ENCODE measurements at places on chromosomes 5 and 9.

DNA sequence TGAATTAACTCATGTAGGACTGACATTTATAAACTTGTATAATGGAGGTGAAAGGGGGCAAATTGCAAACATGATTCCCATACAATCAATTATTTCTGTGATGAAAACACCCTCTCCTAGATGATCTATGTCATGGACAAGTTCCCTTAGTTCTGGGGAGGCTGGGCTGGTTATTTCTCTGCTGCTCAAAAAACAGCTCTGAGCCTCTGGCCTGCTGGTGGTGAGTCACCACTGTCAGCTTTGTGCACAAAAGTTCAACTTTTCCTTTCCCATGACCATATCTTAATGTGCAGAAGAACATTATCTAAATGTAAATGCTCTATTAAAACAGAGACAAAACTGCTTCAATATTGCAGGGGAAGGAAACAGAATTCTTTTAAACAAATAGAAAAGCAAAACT is 85.0 kb downstream of the HMHB1 start:
- no peak for DNase-seq

DNA sequence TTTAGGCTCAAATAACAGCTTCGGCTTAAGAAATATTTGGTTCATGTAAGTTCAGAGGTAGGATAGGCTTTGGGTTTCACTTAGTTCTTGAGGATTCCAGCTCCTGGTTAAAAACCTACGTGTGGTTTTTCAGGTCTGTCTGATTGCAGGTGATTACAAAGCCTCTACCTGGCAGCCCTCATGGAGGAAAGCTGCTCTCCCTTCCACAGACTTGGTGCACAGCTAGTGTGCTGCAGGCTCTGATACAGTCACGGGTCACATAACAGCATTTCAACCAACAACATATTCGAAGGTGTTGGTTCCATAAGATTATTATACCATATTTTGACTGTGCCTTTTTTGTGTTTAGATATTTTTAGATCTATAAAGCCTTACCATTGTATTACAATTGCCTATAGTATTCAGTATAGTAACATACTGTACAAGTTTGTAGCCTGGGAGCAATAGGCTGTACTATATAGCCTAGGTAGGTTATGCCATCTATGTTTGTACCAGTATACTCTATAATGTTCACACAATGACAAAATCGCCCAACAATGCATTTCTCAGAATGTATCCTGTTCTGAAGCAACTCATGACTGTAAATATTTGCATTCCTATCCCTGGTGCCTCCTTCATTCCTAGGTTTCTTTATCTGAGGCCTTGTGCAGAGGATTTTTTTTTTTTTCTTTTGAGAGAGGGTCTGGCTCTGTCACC is 8.0 kb upstream of the DCP2 start:
- DNase-seq, result no peak

DNA sequence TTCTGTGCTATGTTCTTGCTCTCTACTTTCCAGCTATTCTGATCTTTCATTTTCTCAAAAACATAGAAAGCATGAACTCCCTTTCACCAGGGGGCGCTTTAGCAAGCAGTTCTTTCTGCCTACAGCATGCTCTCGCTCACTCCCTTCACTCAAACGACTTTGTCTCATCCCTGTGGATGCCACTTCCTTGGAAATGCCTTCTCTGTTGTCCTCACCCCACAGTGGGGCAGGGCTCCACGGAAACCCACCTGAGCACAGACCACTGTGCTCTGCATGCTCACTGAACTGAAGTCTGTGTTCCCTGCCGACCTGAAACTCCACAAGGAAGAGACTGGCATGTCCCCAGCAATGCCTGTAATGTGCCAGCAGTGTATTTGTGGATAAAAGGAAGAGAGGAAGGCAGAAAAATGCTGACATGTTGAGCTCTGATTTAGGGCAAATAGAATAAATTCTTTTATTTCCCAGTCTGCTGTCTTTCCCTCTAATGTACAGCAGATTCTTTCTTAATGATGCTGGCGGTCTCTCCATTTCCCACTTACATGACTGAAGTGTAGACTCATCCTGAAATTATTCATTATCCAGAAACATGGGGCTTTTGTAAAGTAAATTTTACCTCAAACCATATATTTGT is 4.9 kb upstream of the ROR2 start:
- DNase-seq, result no peak

DNA sequence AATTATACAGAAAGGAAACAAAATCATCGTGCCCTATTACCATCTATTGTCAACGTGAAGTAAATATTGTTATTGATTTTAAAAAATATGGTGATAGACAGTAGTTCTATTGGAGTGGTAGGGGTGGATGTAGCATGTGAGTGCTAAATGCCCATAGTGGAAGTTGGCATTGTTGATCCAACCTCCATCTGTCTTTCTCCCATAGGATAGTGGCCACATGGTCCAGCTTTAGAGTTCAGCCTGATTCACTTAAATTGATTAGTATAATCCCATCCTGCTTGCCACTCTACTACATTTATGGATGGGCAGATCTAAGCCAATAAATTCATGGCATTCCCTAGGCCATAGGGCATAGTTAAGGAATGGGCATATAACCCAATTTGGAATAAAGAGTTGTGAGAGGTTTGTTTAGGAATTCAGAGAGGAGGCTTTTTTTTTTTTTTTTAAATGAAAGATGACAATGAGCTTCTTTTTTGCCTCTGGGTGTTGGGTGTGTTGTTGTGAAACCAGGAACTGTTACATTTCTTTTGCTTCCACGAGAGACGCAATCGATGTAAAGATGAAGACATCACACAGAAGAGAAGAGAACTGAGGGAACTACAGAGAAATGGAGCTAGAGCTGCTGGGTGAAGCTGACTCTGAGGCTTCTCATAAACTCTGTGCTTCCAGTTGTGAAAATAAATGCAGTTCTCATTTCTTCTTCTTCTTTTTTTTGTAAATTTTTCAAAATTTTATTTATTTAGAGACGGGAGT is 12.5 kb upstream of the CHD1 start:
- no peak for DNase-seq

GRCh38 chr9:134217431-134218210 is 53.3 kb upstream of the RNU6ATAC start:
- DNase-seq, result no peak

DNA sequence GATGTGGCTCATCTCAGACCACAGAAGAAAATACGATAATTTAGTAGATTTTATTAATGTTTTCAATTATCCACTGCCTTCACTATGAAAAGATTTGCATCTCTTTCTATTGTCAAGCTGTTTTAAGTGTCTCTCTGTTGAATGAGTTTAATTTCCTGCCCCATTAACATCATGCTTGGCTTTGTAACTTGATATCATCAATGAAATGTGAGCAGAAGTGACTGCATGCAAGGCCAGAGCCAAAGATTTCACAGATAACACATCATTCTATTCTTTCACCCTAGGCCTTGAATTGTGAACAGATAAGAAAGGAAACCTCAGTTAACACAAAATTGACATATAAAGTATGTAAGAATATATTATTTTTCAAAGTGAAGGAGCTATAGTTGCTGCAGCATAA is 986.4 kb upstream of the CDH18 start:
- no peak for DNase-seq

DNA sequence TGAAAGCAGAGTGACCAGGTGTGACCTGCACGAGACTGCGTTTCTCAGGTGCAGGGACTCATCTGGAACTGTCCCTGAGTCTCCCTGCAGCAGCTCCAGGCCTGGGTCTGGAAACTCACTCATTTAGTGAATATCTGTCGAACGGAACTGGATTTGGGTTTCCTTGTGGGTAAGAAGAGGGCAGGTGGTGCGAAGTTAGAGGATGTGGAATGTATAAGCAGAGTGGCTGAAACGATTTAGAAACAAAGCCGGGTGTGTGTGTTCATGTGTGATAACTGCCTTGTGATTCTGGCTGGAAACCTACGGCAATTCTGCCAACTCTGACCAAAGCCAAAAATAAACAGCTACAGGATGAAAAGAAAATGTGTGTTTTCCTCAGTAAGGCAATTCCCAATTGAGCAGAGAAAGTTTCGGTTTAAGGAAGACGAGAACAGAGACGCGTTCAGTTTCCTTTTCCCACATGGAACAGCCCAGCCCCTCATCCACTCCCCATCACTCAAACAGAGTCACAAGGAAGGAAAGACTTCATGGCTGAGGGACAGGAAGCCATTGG is 130.3 kb downstream of the NSG2 start:
- DNase-seq, result no peak

- no peak for DNase-seq
Observed at GRCh38 chr5:83156001-83156400, 78.7 kb downstream of the XRCC4 start.

GRCh38 chr5:110727025-110727314 is 499 bp upstream of the TMEM232 start:
- no peak for DNase-seq

DNA sequence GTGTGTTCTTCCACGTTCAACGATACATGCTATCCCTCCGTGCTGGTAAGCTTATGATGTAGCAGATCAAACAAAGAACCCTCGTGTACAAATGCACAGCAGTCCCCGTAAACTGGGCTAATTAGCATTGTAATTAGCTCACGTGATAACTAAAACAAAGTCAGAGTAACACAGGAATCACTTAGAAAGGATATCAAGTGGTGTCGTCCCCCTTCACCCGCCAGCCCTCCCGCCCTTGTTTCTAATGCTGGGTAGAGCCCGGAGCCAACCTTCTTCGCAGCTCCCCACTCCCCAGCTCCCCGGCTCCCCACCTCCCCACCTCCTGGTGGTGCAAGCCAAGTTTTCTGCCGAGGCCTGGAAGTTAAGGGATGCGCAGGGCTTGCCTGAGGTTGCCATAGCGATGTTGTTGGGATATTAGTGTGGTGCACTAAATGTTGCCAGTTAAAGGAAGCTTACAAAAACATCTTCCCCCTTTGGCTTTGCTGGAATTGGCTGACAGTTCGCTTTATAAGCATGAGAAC is 357.9 kb upstream of the CCNH start:
- no peak for DNase-seq

DNA sequence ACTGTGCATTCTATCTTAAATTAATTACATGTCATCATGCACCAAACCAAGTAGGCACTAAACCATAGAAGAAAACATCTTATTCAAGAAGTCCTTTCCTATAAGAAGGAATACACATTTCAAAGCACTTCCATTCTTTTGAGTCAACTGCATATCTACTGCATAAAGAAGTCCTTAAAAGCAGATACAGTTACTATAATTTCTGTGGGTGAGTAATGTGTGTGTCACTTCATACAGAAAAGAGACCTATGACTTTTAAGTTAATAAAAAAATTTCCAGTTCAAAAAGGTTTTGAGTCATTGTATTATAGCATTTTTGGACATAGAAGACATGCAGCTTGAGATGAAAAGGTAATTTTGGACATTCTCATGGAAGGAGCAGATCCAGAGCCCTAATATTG is 125.0 kb downstream of the DTWD2 start:
- DNase-seq, result no peak

DNA sequence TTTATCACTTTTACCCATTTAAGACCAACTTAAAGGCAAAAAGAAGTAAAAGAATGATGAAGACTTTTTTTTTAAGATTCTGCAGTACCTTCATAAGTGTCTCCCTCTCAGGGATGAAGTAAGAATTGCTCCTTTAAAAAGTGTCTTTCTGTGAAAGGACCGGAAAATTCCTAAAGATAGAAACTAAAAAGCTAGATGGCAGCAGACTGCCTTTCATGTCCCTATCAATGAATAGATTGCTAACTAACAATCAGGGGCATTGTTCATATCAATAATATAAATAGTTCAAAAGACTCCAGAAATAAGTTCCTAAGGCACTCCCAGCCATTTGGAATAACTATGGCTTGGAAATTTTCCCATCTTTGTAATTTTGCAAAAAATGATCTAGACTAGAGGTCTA is 558.0 kb downstream of the PDE4D start:
- DNase-seq, result no peak

DNA sequence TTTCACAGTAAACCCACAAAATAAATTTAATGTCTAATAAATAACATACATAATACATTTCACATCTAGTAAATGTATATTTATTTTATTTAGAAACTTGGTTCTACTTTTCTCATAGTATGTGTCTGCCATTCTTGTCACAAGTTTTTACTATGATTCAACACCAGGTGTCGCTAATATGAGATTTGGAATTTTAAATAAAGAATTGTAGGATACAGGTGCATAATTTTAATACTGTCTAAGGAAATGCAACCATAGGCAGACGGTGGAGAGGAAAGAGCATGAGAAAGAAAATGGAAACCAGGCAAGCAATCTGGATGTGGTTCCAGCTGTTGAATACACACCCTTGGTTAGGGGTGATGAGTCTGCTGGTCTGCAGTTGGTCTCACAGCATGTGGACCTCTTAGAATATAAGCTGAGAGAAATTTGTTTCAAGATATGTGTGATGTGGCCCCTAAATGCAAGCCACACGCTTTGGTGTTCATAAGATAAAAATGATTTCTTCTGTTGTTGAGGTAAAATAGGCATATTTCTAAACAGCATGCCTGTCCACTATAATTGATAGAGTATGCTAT is 114.7 kb upstream of the TXNDC8 start:
- no peak for DNase-seq

DNA sequence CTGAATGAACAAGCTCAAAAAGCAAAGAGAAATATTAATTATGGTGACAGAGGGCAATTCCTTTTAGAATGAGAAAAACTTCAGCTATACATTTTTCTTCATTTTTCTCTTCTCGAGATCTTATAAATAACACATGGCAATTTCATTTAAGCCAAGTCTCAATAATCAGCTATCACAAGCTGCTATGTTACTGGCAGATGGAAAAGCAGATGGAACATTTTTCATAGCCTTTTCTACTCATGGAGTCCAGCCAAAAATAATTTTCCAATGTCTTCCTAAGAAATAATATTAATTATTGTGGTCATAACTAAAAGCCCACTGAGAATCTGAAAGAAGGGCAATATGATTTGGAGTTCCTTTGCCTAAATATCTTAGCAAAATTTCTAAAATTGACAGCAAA is 35.6 kb downstream of the SKIC3 start:
- DNase-seq, result no peak

DNA sequence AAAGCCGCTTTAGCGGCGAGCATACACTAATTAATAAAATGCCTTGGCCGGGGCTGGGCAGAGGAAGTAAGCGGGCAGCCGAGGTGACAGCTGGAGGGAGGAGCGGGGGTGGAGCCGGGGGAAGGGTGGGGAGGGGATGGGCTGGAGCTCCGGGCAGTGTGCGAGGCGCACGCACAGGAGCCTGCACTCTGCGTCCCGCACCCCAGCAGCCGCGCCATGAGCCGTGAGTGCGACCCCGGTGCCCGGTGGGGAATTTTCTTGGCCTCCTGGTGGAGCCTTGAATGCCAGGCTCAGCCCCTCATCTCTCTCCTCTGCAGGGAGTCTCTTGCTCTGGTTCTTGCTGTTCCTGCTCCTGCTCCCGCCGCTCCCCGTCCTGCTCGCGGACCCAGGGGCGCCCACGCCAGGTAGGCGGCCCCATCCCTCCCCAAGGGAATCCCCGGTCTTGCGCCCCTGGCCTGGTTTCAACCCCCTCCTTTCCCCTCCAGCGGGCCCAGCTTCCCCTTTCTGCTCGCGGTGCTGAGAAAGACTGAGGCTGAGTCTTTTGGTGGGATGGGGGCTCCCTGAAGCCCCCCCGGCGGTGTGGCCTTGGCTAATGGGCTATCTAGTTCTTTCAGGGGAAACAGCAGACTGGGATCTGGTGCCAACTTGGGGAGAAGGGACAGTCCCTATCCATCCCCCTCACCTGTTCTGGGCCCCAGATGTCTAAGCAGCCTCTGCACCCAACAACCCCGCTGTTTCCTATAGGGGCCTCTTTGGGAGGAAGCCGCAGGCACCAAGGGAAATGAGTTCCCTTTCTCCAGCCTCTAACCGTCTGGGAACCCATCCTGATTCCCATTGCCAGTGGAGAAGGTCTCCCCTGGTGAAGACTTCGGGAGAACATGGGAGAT is at the start of gene PTGS1:
Gene PTGS1 (plus strand): TSS at position 156 of the 887 bp plus-strand sequence. CDS start 61 bp downstream, at position 217.
- no peak for DNase-seq

- no peak for DNase-seq
Observed at GRCh38 chr5:140224658-140225057, 49.7 kb downstream of the CYSTM1 start.

Measured in stimulated activated CD8-positive, alpha-beta memory T cell treated with anti-CD3 and anti-CD28 coated beads, Interleukin-2, amount 100 ng/mL, for 48 hours (primary cell).